ENCODE measurements at places on chromosomes 12 and 14.

GRCh38 chr12:19689226-19689625 lies 249.9 kb downstream of the AEBP2 start:
- no peak for DNase-seq

GRCh38 chr12:118355843-118356242 lies 16.9 kb downstream of the TAOK3 start:
- no peak for DNase-seq

DNA sequence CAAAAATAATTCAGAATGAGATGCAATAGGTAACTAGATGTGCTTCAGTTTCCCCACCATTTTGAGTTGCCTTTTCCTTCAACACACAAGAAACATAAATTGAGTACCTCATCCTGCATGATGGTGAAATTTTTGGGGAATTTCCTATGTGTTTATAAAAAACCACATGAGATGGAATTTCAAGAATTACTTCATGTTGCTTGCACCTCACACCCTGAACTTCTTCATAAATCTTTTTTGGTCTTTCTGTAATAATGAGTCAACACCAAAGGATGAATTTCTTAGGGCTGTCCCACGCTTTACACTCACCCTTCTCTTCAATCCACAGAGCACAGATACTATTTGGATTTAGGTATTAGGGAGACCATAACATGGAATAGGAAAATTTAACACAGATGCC lies 22.6 kb upstream of the LUM start:
- no peak for DNase-seq

DNA sequence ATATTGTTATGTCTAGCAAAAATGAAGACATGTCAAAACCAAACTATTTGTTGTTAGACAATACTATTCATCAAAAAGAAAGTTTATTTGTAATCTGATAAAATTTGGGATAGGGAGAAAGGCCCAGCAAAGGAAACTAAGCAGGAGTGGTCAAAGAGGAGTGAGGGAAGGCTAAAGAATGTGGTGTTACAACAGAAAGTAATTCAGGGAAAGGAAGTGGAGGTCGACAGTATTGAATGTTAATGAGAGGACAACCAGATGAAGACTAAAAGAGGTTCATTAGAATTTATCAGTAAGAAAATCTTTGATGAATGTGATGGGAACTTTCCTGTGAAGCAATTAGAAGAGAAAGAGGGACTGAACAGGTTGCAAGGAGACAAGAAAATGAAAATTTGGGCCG lies 33.9 kb downstream of the PLCZ1 start:
- no peak for DNase-seq

DNA sequence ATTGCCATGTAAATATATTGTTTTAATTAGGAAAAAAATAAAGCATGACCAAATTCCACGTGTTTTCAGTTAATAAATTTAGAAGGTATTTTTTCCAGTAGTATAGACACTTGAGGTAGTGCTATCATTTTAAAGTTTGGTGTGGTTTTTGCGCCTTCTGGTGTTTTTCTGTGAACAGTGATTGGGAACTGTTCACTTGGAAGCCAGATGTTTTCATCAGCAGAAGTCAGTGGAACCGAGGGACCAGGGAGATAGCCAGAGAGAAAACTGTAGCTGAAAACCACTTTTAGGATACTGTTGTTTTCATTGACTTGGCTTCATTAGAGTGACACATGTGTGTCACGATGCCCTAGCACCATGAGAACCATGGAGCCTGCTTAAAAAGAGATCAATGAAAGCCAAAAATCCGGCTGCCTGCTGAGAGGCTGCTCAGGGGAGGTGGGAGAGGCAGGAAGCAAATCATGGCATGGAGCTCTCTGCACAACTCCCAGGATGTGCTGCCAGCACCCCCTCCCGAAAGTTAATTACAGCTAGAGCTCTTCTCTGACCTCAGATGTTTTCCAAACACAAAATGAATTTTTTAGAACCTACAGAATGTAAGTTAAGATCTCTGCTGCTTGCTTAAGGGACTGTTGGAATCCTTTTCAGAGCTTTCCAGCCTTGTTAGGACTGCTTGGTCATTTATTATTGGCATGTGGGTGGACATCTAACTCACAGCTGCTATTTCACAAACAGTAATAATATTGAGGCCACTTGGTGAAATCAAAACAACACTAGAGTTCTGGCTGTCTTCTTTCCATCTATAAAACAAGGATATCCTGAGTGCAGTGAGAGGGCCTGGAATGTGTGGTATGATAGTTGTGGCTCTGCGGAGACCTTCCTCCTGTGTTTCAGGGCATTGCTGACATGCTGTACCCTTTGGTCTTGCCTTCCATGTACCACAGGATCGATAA lies 192.3 kb downstream of the ANO4 start:
- DNase-seq: no peak

DNA sequence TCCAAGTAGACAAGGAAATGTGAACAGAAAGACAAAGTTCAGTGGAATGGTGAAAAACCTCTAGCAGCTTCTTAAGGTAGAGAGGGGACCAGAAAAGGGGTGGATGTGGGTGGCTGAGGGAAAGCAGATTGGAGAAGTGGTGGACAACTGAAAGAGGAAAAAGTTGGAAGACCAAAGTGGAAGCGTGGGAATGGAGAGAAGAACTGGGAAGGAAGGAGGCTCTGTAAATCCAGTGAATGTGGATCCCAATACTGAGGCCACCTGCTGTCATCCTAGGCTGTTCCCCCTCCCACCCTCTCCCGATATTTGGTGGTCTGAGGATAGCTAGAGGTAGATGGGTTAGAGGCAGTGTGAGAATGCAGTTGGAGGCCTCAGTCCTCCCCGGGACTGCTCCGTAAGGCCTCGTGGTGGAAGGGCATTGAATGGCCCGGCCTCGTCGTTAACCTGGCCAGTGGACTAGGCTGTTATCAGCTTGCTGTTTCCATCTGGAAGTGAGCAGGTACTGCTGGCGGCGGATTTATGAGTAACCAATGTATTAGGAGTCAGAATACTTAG lies 822 bp upstream of the POU6F1 start:
- no peak for DNase-seq

- no peak for DNase-seq
Observed at GRCh38 chr14:61296151-61296550, 15.0 kb upstream of the TMEM30B start.

- DNase-seq: no peak
Observed at GRCh38 chr12:115037830-115038229, 353.9 kb upstream of the TBX3 start.

- DNase-seq: no peak
Observed at GRCh38 chr12:32102234-32102633, 4.4 kb upstream of the BICD1 start.

- no peak for DNase-seq
Observed at GRCh38 chr12:42779186-42779859, 189.8 kb upstream of the PRICKLE1 start.

DNA sequence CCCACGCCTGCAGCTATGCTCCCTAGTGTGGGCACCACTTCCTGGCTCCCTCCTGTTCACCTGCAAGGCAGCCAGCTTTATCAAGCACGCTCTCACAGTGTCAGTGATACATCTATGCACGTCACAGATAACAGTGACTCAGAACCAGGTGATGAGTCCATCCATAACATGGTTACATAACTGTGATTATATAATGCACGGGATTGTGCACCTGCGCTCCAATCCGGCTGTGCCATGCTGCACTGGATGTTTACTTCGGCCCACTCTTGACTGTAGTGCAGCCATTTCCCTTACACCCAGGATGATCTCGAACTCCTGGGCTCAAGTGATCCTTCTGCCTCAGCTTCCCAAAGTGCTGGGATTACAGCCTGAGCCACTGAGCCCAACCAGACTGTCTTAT lies 38.4 kb upstream of the CEP83 start:
- DNase-seq: no peak

GRCh38 chr14:69259527-69260189 lies at the start of gene GALNT16:
Gene GALNT16 (plus strand): TSS chr14:69260158. CDS start chr14:69260291, 133 bp downstream.
- no peak for DNase-seq

Measured in NCI-H1048 (cell line).